ENCODE measurements at places on chromosomes 6 and 20.

DNA sequence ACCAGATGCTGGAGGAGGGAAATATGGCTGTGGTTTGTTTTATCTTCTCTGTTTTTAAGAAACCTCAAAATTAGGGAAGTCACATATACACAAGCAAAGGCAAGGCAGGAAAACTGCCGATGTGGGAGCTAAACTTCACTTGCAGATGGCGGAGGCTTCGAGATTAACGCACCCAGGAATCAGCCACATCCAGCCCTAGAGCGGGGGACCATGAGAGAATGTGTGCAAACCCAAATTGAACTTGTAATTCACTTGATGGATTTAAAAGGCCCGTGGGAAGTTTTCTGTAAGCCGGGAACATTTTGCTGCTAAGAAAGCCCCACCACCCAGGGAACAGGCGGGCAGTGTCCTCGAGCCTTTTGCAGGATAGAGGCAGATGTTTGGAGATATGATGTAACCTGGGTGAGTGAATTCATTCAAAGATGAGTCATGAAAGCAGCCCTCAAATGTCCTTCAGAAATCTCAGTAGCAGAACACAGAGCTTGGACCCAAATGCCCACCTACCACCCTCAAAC is 39.9 kb downstream of the PREX1 start:
- no peak for DNase-seq

DNA sequence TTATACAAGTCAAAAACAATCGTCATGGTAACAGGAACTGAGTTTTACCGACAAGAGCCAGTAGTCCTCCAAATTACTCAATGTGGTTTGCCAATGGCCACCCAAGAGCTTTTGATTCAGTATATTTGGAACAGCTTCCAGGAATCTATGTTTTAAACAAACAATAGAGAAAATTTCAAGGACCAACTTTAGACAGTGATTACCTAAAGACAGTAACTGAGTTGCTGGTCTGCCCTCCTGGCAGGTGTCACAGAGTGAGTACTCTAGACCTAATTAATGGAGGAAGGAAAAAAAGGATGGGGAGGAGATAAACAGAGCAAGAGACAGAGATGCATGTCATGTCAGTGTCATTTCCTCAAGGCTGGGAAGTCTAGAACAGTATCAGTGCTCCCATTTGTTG is 361.3 kb upstream of the BTBD3 start:
- DNase-seq = no peak

DNA sequence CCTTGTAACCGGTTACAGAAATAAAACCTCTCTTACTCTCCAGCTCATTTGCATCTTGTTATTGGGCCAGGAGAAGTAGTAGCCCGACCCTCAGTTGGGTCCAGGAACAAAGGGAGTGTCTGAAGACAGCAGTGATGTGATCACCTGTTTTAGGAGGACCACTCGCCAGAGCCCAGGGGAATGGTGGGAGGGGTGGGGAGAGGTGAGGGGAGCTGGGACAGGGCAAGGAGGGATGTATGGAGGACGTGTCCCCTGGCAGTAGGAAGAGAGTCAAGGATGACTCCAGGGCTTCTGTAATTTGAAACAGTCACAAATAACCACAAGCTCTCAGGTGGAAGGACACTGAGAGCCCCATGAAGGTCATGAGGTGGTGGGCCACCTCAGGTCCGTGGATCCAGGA is 1.4 kb upstream of the PCMTD2 start:
- no peak for DNase-seq

- DNase-seq = peak; percentile 58
Measured at GRCh38 chr6:78810146-78810545, 57.2 kb upstream of the IRAK1BP1 start.

- no peak for DNase-seq
Measured at GRCh38 chr6:64160486-64160885, 524.9 kb downstream of the PHF3 start.

DNA sequence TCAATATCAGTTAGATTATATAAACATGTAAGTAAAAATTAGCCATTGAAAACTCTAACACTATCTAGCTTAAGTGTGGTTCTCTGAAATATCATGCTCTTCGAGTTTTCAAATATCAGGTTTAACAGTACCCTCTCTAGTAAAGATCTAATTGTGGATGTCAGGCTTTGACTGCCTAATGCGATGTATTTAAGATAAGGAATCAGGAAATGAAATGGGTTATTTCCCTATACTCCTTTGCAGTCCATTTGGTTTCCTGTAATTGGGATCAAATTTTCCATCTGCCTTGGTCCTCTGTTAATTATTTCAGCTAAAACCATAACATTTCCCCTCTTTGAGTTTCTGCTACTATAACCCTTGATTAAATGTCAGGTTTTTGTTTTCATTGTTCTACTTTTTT is 361.3 kb upstream of the MMS22L start:
- no peak for DNase-seq

DNA sequence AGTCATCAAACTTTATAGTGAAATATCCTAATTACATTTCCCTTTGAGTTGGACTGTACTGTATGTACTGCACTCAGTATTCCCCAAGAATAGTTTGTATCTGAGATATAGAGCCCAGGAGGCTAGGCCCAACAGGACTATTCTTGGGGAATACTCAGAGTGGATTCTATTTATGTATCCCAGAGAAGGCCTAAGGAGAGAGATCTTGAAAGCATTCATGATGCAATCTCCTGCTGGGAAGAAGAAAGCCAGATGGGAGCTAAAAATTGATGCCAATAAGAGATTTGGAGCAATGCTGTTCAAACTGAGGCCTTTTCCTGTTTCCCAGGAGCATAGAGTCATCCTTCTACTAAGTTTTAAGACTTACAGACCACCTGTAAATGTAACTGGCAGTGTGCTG is 452.1 kb upstream of the PLCB4 start:
- no peak for DNase-seq

DNA sequence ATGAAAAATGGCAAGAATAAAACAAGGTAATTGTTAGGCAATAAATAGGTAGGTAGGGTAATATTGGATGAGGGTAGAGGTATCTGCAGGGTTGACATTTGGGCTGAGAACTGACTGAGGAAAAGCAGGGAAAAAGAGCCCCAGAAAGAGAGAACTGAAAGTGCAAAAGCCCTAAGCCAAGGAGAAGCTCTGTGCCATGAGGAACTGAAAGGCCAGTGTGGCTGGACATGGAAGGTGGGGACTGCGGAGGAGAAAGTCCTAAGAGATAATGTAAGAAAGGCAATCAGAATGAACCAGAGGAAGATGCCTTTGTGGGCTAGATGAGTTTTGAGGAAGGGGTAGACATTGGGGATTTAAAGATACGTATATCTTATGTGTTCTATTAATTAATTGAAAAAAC is 9.9 kb upstream of the HIVEP2 start:
- DNase-seq = no peak

DNA sequence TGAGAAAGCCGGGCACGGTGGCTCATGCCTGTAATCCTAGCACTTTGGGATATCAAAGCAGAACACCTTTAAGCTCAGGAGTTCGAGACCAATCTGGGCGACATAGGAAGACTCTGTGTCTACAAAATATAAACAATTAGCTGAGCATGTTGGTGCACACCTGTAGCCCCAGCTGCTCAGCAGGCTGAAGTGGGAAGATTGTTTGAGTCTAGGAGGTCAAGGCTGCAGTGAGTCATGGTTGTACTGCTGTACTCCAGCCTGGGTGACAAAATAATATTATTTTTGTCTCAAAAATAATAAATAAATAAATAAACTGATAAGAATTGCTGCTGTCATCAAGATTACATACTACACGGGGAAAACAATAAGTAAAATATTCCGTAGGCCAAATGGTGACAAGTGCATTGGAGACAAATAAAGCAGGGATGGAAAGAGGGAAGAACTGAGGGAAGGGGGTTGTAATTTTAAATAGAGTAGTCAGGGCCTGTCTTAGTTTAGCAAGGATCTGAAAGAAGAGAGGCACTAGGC is 14.0 kb upstream of the TOP1 start:
- DNase-seq = no peak

GRCh38 chr20:61057443-61058121 is 194.5 kb upstream of the CDH4 start:
- DNase-seq = peak; percentile 57

- DNase-seq = peak; percentile 72
Measured at GRCh38 chr20:40370800-40371199, 318.2 kb downstream of the MAFB start.

- no peak for DNase-seq
Measured at GRCh38 chr6:159467473-159468041, 225.5 kb downstream of the SOD2 start.

DNA sequence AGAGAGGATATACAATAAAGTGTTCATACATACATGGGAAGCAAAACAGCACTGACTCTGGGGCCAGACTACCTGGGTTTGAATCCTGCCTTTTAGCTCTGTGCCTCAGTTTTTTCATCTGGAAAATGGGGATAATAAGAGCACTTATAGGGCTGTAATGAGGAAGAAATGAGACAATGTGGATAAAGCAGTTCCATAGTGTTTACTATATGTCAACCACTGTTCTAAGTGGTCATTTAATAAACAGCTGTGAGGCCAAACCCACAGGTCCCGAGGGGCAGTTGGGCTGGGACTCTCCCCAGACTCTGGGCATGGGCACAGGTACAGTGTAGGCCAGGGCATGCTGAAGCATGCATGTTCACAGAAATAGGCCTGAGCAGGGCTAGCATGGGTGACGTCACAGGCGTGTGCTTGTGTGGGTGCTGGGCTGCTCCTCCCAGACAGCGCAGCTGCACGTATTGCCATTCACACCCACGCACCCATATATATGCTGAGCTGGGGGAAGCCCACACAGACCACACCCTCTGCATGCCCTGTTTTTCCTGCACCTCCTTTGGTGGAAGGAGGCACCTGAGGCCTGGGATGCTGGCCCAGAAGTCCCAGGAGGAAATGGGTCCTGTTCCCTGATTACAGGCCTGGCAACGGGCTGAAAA is 3.5 kb upstream of the PLCG1 start:
- no peak for DNase-seq

DNA sequence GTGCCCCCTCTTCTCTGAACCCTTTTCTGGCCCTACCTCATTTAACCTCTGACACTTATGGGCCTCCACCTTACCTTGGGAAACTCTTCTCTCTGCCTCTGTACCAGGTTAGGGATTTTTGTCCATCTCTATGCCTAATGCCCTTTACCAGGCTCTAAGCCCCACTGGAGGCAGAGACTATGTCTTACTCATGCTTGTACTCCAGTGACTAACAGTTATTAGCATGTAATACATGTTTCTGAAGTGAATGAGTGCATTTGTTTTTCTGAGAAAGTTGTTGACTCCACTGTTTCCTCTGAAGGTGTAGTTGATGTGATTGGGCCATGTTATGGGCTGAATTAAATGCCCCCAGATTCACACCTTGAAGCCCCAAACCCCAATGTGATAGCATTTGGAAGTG is 234.3 kb downstream of the PACRG start:
- no peak for DNase-seq

DNA sequence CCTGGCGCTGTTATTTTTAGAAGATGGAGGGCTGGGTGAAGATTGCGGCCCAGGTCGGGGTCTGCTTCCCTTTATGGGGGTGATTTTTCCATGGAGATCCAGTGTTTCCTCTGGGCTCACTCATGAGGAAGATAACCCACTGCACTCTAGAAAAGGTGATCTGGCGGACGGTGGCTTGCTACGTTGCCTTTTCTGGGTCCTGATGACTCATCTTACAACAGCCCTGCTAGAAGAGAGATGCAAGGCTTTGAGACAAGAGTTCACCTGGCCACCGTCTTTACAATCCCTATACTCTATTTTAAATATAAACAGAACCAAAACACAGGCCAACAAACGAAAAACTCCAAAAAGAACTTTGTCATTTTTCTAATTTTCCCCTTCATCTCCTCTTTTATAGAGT is 182.1 kb upstream of the EXOC2 start:
- no peak for DNase-seq

DNA sequence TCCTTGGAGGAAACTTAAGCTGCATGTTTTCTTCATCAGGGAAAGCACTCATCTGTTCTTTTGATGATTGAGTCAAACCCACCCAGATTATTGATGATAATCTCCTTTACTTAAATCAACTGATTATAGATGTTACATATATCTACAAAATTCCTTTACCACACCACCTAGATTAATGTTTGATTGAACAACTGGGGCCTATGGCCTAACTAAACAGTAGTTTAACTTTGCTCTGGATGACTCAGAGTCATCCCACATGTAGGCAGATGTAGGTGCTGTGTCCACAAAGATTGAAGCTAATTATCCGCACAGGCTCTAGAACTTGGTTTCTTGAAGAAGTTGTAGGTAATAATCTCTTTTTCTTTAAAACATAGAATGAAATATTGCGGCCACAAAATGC is 42.2 kb downstream of the PKIB start:
- DNase-seq = no peak

GRCh38 chr20:63594043-63594561 is 20.1 kb upstream of the HELZ2 start:
- DNase-seq = no peak

DNA sequence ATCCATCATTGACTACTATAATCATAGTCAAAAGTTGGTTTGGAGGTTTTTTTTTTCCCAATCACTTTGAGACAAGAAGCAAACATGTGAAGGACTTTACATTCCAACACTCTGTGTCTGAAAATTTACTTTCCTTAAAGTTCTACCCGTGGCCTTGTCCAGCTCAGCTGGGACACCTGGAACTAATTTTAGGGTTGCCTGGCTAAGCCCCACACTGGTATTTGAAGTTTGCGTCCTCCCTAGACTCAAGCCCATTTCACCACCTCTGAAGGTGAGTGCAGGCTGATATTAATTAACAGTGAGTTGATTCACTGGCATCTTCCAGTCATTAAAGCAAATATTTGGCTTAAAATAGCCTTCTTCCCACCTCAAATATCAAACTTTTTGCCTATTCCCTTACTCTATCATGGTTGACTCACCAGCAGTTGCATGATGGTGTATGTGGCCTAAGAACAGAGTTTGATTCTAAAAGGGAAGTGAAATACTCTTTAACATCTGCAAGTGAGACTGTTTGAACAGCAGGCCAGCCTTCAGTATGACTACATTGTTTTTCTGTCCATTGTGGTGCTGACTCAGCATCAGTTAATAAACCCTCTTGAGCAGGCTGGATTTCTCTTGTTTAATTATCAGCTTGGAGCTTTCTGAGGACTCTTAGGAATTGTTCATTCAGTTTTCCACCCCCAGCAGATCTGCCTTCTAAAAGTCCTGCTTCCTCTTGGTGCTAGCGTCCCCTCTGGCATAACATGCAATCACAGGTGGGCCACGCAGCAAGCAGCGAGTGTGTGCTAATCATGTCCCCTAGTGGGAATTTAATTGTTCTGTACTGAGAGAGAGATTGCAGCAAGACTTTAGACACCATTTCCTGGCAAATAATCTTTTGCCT is 1.8 kb upstream of the PRDM1 start:
- peak; percentile 62 for DNase-seq

- no peak for DNase-seq
Measured at GRCh38 chr20:45963059-45964005, 8.7 kb downstream of the ZNF335 start.

- no peak for DNase-seq
Measured at GRCh38 chr6:45929421-45930361, 86.0 kb downstream of the CLIC5 start.

Measured in retina (tissue), 1 donor.